Stimulated activated CD8-positive, alpha-beta memory T cell treated with anti-CD3 and anti-CD28 coated beads, Interleukin-15, amount 100 ng/mL, for 48 hours (primary cell): ENCODE measurements at places on chromosomes 2 and 18.

- DNase-seq = no peak
Measured at GRCh38 chr2:223998948-223999347, 40.1 kb downstream of the SERPINE2 start.

GRCh38 chr2:185859506-185859905 is 120.9 kb downstream of the FSIP2 start:
- no peak for DNase-seq

GRCh38 chr2:232418466-232419244 is 12.0 kb downstream of the ALPG start:
- DNase-seq = peak; percentile 33

DNA sequence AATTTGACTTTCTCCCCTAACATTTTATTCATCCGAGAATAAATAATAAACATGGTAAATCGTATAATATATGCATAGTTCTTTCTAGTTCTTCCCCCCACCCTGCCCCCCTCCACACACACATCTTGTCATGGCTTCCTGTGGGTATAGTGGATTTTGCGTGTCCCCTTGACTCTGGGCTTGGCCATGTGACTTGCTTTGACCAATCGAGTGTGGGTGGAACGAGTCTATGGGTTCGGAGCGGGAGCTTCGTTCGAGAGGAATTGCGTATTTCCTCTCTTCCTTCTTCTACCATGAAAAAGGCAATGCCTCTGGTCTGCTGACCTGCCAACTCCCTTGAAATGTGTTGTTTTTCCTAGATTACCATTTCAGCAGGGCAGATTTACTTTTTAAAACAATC is 175.2 kb downstream of the LTBP1 start:
- DNase-seq = no peak

DNA sequence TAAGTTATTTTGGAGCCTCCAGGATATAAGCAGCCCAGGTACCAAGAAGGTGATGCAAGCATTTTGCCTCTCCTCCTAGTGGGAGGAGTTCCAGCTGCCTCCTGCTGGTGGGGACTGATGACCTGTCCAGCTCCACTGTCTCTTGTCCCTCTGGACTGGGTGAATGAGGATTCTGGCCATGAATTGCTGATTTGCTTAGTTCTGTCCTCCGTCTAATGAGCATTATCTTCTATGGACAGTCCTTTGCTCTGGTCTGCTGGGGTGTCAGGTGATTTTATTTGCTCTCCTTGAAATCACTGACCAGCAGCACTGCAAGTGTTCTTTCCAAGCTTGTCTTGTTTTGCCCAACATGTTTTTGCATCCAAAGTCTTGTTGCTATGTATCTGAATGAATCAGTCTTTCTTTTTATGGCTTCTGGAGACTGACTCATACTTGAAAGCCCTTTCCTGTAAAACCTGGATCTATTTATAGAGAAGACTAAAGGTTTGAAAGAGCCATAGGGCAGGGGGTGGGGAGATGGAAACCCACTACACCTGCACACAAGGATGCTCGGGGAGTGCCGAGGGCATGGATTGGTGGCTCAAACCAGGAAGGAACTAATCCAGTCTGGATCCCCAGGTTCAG is 40.5 kb upstream of the EFHD1 start:
- DNase-seq = no peak

DNA sequence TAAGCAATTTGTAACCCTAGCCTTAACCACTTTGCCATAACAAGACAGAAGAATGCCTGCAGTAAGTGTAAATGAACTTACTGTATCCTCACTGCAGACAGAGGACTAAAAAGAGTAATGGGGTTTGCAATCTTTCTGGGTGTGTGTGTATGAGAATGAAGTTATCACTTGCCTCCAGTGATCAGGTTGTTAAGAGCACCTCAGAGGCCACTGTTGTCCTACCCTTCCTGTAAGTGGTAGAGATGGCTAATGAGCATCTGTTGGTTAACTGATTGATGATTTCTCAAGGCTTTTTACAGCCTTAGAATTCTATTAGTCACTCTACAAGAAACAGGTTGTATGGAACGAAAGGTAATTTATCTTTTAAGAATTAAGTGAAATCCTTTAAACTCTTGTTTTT is 27.6 kb upstream of the GTF2A1L start:
- DNase-seq = no peak

GRCh38 chr18:13185675-13186198 is 32.8 kb upstream of the LDLRAD4 start:
- DNase-seq = no peak

DNA sequence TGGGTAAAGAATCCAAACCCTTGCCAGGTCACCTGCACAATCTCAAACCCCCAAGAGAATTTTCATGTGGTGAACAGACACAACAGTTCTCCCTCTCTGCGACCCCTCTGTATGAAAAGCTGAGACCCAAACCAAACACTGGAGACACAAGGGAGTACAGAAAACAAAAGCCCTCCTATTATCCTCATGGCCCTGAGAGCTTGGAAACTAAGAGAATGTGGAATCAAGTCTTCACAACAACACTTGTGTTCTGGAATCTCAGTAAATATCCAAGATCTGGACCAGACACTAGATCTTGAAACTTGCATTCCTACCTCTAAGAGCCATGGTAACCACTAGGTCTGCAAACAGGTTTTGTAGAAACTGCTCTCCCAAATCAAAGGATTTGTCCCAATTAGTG is 50.1 kb upstream of the CCDC150 start:
- no peak for DNase-seq

DNA sequence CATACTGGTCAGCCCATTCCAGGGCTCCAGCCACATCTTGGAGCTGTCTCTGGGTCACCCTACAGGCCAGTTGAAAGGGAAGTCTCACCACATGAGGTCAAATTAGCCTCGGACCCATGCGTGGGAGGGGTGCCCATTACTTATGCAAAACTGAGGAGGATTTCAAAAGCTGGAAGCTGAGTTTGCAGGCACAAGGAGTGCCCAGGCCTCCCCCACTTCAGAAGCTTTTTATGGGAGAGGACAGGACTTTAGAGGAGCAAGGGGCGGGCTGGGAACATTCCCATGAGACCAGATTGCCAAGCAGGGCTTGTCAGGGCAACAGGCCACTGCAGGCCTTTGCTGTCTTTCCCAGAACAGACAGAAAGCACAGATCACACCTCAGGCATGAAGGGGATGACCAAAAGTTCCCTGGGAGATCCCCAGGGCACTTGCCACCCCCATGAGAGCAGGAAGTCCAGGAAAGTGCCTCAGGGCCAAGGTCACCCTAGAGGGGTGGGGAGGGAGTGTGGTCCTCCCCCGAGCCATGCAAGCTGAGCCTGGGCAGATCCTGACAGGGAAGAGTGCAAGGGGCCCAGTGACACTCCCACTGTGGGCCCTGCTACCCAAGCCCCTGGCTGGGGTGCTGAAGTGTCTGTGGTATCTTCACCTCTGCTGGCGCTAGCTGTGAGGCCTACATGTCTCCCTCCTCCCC is 267.7 kb downstream of the BCL11A start:
- no peak for DNase-seq

GRCh38 chr2:127901339-127902056 is 15.7 kb upstream of the AMMECR1L start:
- no peak for DNase-seq

GRCh38 chr18:22180722-22181121 is 11.3 kb downstream of the GATA6 start:
- DNase-seq = no peak

GRCh38 chr2:97546711-97547110 is 43.0 kb downstream of the ANKRD36B start:
- no peak for DNase-seq

DNA sequence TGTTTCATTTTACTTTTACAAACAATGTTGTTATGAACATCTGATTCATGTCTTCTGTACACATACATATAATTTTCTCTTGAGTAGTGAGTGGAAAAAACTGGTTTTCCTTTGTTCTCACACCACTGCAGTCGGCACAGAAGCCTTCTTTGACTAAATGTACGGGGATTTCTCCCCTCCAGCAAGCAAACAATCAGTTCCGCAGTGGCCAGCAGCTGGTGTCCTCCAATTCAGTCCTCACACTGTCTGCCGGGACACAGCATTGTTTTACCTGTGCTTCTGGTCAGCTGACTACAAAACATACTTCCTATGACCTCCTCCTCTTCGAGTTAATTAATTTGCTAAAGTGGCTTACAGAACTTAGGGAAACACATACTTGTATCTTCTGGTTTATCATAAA is 202.8 kb downstream of the WDR7 start:
- DNase-seq = no peak

DNA sequence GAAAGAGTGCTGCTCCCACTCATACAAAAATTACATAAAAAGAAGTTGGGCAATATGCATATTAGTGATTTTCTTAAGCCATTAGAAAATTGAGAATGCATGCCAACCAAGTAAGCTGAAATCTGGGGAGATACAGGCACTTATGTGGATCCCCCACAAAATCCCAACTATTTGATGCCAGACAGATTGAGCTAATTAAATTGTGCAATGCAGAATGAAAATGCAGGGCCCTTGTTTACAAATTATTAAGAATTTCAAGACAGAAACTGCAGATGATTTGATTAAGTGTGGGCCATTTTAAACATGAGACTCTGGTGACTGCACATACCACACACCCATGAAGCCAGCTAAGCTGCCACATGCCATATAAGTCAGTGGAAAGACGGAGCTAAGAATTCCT is 554.5 kb downstream of the CBLN2 start:
- DNase-seq = no peak

DNA sequence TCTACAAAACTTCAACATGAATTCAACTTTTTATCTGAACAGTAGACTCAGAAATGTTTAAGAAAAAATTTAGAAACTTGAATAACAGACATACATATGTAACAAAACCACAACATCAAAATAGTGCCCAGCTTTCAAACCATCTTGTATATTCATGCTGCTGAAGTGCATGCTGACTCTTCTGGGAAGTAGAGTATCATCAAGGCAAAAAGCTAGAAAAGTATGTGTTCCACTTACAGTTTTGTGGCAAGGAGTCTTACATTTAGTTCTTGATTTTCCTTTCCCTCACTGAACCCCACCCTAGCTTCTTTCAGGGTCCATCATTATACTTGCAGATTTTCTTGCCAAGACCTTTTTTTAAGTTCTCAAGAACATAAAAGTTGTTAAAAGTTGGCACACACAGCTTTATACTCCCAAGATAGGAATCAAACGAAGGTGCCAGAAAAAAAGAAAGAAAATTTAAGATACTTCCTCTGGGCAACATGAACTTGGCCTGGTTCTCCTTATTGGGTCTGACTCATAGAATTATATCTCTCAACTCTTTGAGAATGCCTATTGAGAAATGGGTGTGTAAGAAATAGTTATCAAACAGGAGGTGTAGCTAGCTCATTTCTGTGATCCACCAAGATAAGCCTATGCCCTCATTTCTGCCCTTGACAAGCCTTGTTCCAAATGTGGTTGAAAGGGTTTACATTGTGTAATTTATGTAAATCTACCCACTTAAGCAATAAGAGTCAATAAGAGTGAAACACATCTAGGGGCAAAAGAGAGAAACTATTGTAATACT is 667.6 kb upstream of the ACVR2A start:
- no peak for DNase-seq

GRCh38 chr18:916562-916961 is 11.9 kb downstream of the ADCYAP1 start:
- DNase-seq = no peak

GRCh38 chr2:155830817-155831579 is 501.5 kb downstream of the NR4A2 start:
- no peak for DNase-seq

DNA sequence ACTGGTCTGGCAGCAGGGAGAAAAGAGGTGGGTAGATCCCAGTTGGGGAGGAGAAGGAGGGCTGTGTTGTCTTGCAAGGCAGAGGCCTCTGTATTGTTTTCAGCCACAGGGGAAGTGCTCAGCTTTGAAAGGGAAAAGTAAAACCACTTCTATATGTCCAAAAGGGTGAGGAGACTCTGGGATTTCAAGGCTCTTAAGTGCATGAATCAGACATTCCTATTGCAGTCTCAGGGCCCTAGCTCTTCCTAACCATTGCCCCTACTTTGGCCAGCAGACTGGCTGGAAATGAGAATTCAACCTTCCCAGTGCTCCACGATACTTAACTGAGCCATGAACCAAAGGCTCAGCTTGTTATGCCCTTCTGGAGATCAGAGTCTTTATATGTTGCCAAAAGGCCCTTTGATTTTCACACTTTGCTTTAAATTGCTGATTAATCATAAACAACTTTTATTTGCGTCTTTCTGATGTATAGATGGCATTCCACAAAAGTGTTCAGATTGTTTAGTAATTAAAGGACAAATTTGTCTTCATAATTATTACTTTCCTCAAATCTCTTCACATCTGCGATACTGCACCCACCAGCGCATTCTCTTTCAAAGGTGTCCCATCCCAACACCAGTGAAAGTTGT is 313.8 kb upstream of the MMADHC start:
- no peak for DNase-seq

DNA sequence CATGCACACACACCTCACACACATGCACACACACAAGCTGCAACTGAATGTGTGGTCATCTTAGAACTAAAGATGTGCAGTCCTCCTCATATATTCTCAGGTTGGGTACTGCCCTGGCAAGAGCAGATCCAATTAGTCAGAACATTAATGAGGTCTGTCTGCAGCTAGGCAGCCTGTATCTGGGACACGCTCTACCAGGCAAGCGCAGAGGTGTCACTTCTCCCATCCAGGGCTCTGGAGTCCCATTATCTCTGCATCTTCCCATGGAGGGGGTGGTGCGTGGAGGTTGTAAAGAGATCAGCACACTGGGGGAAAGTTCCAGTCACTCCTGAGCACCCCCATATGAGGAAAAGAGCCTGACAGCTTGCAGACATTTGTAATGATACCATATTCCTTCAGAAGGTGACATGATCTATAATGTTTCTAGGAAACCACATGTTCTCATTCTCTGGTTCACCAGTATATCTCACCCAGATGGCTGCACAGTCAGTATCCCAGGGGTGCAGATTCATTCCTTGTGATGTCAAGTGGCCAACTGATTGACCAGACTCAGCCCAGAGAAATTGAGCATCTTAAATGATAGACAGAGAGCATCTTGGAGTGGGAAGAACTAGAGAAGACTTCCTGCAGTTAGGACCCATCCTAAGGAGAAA is 95.4 kb downstream of the RTN4 start:
- no peak for DNase-seq
